ENCODE measurements at places on chromosomes 4 and X. TPM values are rescaled to one million over a fixed set of nuclear protein-coding genes. Genes with fewer than 3 reads are reported as not detected.

The DGKK gene
- total RNA-seq = not detected

The PRKG2 gene
- total RNA-seq = 0.05 TPM

The HAUS7 gene
- 41.9 TPM for total RNA-seq

The DDX53 gene
- total RNA-seq = not detected

DNA sequence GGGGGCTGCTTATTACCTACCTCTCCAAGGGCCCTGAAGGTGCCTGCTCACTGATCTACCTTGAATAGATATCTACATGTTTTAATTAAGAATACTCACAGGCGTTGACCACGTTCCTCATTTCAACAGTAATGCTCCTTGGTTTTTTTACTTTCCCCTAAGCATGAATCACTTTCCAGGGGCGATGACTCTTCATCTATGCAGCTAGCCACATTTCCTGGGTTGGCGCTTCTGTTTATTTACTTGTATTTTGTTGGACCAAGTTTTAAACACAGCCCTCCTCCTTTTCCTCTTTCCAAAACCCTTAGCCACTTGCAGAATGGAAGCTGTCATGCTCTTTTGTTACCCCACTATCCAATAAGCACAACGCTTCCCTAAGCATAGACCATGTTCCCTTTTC lies 50.8 kb downstream of the CBLL2 start:
- DNase-seq = no peak

DNA sequence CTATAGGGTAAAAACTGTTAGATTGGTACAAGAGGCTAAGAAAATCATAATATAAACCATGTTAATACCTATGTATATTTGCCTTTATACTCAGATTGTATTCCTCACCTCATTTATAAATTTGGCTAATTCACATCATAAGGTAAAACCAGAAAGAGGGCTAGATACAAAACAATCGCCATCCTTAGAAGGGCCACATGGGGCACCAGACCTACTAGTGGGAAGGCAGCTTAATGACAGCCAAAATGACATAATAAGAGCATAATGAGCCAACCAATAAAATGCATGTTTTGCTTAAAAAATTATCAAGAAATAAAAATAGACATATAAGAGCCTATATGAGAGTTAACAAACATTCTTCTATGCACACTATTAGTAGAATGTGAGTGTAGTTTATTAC lies 107.3 kb upstream of the PRDX4 start:
- no peak for DNase-seq

DNA sequence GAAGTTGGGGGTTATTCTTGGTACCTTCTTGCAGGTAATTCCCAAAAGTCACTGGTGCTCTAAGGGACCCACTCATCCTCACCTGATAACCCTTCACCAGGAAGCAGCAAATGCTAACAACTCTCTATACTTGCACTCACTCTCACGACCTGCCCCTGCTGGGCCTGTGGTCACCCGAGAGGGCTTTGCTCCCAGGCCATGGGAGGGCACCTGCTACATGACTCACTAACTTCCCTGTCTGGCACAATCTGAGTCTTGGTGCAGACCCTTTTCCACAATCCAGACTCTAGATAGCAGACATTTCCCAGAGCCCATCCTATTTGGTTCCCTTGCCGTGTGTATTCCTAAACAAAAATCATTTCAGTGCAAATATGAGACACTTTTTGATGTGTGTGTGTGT lies 403.8 kb upstream of the FAT1 start:
- no peak for DNase-seq

DNA sequence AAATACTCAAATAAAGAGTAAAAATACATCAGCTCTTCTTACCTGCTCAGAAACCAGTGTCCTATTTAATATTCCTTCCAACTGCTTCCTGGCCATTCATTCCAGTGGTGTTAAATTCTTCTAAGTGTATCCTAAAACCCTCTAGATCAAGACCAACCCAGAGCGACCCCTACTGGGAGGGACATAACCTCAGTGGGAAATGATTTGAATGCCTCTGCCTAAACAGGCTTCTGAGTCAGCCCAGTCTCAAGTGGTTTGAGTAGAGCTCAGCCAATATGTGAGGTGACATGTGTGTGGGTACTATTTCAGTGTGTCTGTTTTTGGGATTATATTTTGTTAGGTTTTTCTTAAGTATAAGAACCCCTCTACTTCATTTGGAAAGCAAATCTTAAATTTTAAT lies 133.6 kb upstream of the ARHGEF9 start:
- DNase-seq = no peak

DNA sequence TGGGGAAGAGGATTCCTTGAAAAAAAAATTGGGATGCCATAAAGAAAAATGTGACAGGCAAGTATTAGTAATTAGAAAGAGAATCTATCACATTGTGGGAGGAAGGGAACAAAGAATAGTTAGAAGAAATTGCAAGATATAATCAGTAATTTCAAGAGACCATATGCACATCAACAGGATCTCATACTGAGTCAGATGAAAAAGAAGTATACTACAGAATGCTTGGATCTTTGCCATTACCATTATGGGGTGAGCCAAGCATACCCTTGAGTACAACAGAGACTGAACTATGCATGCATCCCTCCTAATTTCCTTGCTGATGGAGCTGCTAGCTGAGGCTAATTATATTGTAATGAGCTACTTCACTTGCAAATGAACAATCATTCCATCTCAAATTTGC lies 287.6 kb downstream of the PAPSS1 start:
- DNase-seq = no peak

- DNase-seq = no peak
Observed at GRCh38 chr4:173362666-173363065, 8.1 kb upstream of the SAP30 start.

DNA sequence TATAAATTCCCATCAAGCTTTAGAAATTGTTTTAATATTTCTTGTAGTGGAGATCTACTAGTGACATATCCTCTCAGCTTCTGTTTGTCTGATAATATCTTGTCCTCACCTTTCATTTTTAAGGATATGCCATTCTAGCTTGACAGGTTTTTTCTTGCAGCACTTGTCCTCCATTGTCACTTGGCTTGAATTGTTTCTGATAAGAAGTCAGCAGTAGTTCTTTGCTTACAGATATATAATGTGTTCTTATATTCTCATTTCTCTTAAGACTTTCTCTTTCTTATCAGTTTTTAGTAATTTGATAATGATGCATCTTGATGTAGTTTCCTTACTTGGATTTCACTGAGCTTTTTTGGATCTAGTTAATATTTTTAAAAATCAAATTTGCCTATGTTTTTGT lies 120.6 kb upstream of the NUDT6 start:
- DNase-seq = no peak

Data from activated CD4-positive, alpha-beta T cell treated with anti-CD3 and anti-CD28 coated beads for 36 hours (primary cell).